ENCODE measurements at places on chromosomes 2 and 18.

DNA sequence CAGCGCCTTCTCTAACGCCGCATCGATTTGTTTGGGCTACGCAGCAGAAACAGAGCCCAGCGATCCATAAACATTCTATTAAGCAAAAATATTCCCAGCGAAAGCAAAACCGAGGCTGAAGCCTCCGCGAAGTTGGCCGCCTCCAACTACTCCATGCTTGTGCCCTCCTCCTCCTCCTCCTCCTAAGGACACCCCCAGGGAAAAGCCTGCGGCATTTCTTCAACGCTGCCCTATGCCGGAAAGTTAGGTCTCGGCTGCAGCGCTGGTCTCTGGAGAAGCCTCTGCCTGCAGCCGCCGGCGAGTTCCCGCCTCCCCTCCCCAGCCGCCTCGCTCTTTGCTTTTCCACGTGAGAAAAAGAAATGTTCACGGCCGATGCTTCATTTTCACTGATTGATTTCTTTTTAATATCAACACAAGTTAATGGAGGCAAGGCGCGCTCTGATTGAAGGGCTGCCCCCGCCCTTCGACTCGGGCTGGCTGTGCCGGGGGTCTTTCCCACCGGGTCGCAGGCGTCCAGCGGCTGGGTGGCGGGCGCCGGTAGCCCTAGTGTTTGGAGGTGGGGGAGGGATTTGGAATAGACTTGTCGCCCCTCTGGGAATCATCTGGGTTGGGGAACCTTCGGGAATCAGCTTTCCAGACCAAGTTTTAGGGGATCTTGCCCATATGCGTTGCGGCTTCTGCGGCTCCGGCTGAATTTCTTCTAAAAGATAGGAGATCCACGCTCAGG, 3.9 kb downstream of the NRP2 start:
- DNase-seq: no peak

GRCh38 chr18:62288665-62289008, 36.5 kb upstream of the TNFRSF11A start:
- no peak for DNase-seq

GRCh38 chr18:23231340-23232021, 96.2 kb downstream of the CABLES1 start:
- DNase-seq: no peak

- DNase-seq: no peak
Observed at GRCh38 chr2:57759131-57759530, 287.5 kb upstream of the VRK2 start.

- DNase-seq: no peak
Observed at GRCh38 chr2:142042536-142043199, 88.1 kb downstream of the LRP1B start.

GRCh38 chr2:68384485-68385107, 19.5 kb downstream of the PLEK start:
- DNase-seq: no peak

DNA sequence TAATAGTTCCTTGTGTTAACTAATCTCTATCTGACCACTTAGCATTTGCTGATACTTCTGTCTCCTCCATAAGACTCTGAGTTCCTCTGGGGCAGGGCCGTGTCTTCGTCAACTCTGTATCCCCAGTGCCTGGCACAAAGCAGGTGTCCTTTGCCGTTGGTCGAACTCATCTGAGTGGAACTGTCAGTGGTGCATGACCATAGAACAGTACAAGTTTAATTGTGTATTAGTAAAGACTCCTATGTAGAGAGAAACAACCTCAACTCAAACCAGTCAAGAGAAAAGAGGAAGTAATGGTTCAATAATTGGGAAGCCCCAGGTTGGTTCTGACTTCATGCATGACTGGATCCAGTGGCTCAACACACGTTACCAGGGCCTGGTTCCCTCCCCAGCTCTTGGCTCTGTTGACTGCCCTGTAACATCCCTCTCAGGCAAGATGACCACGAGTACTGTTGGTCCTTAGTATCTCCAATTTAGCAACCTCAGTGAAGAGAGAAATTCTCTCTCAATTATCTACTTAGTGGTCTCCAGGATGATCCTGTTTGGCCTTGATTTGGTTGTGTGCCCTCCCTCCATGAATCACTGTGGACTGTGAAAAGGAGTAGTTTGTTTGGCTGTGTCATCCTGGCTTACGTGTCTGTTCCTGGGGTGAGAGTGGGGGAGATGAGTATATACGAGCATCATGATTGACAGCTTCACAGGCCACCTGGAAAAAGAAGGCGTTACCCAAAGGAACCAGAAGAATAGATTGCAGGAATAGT, 58.5 kb upstream of the MSH6 start:
- DNase-seq: no peak

DNA sequence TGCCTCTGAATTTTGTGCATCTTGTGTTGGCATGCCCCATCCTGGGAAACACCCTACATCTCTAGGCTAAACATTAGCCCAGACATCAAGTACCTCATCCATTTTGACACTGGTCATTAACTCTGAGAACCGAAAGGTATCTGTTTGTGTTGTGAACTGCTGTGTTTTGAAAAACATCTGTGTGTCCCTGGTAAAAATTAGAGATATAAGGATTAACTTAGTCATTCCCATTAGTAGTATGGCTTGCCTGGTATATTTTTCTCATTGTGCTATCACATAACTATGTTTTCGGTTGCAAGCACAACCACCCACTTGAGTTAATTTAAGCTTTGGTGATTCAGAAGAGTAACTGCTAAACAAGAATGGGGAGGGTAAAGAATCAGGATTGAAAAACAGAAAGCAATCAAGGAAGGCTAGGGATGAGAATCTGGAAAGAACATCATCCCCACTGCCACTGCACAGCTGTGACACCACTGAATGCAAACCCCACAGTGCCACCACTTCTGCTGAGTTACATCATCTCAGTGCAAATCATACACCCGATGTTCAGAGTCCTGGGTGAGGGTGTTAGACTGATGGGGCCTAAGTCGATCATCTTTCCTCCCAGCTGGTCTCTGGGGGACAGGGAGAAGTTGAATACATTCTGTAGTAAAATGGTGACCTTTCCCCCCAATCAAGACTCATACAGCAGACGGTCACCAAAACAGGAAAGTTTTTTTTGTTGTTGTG, 234.0 kb downstream of the EPHA4 start:
- DNase-seq: no peak

DNA sequence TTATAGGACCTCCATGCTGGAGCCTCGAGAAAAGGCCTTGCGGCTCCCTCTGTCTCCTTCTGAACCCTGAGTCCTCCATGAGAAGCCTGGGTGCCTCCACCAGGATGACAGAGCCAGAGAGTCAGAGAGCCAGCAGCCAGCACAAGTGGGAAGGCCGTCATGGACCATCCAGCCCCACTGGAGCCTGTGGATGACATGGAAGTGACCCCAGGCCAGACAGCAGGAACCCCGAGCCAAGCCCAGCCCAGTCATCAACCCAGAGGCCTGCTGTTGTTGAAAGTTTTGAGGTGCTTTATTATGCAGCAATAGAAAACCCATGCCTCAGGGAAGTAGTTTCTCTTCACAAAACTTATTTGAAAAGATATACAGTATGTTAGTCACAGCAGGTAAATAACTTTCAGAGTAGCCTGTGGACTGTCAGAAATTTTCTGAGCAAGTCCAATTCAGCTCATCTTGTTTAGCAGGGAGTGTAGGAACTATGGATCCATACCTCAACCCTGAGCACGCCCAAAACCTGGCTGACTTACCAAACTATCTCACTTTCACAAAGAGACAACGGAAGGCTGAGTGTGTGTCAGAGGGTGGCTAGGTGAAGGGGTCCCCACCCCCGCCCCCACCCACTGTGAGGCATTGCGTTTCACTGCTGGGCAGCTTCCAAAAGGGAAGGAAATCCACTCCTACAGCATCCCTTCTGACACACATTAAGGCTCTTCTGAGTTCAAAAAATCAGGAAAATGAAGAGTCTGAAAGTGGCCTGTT, 79.9 kb upstream of the NDUFV2 start:
- DNase-seq: no peak

GRCh38 chr18:76495006-76495370, at the start of gene ZNF516:
Gene ZNF516 (minus strand): TSS chr18:76495242. CDS start chr18:76443054, 52,188 bp downstream.
- no peak for DNase-seq
